ENCODE measurements at places on chromosomes 1 and 21.

DNA sequence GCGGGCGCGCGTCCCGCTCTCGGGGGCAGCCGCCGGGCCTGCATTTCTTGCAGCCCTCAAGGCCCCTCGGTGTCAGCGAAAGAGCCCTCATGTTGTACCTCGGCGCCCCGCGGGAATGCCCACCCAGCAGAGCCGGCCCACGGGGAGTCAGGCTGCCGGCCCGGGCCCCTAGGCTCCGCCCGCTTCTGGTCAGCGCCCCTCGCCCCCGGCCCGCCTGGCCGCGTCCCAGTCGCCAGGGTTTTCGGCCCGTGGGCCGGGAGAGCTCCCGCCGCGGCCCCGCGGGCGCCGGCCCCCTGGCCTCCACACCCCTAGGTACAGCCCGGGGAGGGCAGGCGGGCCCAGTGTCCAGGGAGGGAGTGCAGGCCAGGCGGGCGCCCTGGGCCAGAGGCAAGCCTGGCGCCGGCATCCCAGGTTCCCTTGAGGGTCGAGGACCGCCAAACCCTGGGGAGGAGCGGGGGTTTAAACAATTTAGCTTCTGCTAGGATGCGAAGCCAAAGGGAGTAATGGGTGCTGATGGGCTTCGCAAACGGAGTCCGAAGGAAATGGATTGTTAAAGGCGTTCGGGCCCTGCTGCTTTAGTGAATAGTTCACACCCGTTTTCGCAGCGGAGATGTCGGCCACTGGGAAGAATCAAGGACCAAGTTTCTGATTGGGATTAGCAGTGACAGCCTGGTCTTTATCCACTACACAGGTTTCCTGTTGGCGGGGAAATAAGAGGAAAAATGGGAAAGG lies 486 bp upstream of the KCNA3 start:
- DNase-seq, result peak; percentile 9

GRCh38 chr1:221449194-221449593 lies 292.7 kb downstream of the DUSP10 start:
- no peak for DNase-seq

- no peak for DNase-seq
These were observed 587 bp downstream of the SCNM1 start for GRCh38 chr1:151166505-151166956.

GRCh38 chr1:15362737-15363128 lies 47.0 kb upstream of the EFHD2 start:
- DNase-seq, result no peak

DNA sequence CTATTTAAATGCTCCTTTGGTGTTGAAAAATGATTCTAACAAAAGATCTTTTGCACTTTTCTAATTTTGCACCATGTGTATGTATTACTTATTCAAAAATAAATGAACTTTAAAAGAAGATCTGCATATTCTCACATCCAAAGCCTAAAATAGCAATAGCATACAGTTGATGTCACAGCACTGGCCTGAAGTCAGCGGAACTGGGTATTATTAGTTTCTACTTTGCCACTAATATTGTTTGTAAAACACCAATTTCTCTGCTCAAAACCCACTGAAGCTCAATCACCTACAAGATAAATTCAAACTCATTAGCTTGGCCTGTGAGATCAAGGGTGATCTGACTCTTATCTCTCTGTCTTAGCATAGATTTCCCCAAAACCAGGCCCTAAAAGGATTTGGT lies 34.5 kb upstream of the BCAR3 start:
- no peak for DNase-seq

DNA sequence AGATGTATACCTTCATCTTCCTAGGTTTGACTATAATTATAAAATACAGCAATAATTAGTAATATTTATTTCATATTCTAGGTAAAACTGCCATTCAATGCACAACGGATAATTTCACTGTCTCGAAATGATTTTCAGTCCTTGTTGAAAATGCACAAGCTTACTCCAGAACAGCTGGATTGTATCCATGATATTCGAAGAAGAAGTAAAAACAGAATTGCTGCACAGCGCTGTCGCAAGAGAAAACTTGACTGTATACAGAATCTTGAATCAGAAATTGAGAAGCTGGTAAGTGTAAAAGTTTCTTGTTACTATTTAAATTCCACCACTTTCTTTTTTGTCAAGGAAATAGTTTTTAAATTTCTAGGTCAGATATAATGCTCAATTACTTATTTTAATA lies 30.7 kb downstream of the BACH1 start:
- DNase-seq, result no peak

DNA sequence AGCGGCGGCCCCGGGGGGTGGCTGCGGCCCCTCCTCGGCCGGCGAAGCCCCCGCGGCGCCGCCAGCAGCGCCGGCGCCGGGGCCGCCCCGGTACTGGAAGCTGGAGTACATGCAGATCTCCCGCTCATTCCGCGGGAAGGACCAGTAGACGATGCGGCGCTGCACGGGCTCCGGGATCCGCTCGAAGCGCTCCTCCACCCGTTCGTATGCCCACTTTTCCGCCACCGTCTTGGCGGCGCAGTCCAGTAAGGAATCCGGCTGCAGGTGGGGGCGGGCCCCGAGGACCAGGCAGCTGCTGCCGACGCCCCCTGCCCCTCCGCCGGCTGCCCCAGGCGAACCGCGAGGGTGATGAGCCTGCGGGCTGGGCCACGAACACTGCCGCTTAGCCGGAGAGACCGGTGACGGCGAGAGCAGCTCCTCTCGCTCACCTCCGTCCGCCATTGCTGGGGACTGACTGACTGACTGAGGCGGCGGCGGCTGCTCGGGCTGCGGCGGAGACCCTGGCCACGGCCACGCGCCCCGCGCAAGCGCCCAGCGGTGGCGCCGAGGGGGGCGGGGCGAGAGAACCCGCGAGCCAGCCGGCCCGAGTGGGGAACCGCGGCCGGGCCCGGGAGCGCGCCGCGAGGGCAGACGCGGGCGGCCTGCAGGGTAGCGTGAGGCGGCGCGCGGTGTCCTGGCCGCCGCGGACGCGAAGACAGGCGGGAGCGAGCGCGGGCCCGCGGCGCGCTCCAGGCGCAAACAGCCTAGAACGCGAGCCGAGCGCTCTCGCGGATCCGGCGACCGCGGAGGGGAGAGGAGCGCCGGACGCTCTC lies at the start of gene ZSWIM5:
ZSWIM5 (minus strand) TSS at position 696 of the 812 bp plus-strand sequence; CDS start at position 441, 255 bp downstream.
- DNase-seq, result peak; percentile 79

- DNase-seq, result no peak
These were observed 7.2 kb upstream of the CDC73 start for GRCh38 chr1:193114485-193115095.

DNA sequence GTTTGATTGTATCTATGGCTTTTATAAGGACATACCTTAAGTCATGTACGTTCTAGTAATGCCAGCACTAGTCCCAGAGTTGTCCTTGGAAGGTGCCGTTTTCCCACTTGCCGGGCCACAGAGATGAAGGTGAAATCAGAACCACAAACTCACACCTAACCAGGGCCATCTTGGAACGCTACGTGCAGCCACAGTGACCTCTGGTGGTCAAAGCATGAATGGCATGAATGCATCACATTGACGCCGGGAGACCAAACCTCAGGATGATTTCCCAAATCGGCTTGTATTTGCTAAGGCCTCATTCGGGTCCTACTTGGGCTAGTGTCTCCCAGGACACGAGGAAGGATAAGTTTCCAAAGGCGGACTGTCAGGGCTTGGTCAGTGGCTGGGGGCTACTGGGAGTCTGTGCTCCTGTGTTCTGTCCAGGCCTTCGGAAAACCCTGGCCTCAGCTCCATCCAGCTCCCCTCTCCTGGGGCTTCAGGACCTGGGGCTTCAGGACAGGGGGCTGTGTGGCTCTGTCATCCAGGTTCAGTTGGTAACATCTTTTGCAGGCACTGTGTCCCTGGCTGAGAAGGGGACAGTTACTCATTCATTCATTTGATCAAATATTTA lies 260.5 kb downstream of the PRDM2 start:
- DNase-seq, result peak; percentile 71

- DNase-seq, result no peak
These were observed 351.6 kb upstream of the PLXNA2 start for GRCh38 chr1:208595745-208596144.

GRCh38 chr1:21891621-21892479 lies 45.3 kb downstream of the HSPG2 start:
- no peak for DNase-seq

DNA sequence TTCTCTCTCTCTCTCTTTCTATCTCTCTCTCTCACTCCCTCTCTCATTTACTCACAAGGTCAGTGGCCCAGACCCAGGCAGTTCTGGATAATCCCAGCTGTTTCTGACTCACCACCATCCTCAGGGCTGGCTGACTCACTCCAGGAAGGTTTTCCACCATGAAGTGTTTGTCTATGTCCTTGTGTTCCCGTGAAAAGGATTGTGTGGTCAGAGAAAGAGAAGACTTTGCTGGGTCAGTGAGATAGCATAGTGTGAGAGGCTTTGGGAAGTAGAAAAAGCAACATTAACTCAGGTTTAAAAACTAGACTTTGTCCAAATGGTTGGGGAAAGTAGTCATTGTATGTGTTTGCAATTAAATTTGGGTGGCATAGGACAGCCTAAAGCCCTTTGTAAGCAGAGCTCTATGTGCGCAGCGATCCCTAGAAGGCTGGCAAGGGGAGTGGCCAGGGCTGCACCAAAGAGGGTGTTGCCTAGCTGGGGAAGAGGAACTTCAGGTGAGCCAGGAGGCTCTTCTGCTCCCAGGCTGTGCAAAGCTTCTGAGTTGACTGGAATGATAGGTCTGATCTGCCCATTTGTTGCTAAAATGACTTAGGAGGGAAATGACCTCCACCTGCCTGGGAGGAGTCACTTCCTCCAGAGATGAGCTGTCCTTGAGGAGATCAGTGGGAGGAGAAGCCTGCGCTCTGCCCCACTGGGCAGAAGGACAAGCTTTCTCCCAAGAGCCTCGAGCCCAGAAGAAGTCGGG lies 4.9 kb upstream of the CAPN2 start:
- no peak for DNase-seq

GRCh38 chr1:223233019-223233409 lies 90.0 kb upstream of the TLR5 start:
- no peak for DNase-seq

GRCh38 chr1:182120411-182121258 lies 59.1 kb upstream of the ZNF648 start:
- no peak for DNase-seq

DNA sequence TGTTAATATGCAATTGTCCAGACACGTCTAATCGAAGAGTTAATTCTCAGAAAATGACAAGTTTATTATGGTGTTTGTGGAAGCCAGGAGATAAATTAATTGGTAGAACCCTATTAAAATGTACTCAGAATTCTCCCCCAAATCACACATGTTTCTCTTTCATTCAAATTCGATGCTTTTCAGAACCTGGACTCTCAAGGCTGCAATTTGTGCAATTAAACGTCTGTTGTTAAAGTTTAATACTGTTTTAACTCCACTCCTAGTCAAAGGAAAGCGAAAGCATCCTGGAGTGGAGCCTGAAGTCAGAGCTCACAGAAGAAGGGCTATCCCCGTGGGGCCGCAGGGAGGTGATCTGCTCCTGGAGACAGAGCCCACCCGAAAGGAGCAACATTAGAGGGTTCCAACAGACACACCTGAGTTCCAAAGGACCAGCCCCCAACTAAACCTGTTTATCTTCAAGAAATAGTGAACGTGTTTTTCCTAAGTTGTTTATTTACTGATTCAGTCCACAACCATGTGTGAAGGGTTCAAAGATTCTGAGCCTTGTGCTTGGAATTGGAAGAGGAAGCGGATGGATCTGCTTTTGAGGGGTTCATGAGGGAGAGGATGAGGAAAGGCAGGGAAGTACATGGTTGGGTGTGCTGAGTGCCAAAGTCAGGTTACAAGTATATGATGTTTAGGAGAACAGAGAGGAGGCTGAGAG lies 68.0 kb upstream of the AKT3 start:
- DNase-seq, result no peak

GRCh38 chr1:226995365-226996332 lies 55.6 kb downstream of the COQ8A start:
- DNase-seq, result no peak

- DNase-seq, result no peak
These were observed 838.2 kb upstream of the RGS18 start for GRCh38 chr1:191320062-191320461.

DNA sequence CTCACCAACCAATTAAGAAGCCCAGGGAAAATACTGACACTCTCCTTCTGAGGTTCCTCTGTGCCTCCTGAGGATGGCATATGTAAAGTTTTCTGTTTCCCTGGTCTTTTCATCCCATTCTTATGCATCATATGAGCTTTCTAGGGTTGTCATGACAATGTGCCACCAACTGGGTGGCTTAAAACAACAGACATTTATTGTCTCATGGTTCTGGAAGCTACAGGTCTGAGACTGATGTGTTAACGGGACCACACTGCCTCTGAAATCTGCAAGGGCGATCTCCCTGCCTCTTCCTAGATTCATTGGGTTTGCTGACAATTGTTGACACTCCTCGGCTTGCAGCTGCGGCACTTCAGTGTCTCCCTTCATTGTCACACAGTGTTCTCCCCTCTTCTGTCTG lies 308.4 kb downstream of the RGS7 start:
- DNase-seq, result no peak

DNA sequence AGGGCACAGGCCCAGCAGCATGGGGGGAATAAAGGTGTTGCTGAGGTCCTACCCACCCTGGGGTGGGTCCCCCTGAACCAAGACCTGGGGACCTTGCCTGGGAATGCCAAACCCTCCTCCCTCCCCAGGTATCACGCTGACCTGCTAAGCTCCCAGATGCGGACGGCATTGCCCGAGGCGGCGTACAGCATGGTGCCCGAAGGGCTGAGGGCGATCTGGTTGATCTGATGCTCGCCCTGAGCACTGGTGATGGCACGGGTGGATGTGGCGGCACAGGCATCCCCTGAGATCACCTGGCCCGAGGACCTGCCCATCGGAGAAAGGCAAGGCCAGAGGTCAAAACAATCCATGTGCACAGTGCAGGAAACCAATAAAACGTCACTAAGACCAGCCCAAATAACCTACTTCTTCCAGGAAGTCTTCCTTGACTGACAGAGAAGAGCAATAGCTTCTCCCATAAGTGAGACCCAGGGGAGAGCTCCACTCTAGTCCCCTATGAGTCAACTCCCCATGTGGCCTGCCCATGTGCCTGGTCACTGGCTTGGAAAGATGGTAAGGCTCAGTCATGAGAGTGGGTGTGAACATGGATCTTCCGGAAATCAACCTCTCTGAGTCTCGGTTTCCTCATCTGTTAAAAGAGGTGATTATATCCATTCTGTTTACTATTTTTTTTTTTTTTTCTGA lies 46.3 kb downstream of the KIF21B start:
- DNase-seq, result no peak

GRCh38 chr1:154342836-154343472 lies 17.6 kb downstream of the ATP8B2 start:
- peak; percentile 84 for DNase-seq

GRCh38 chr1:11761988-11762406 lies at the start of gene C1orf167:
Gene C1orf167 (plus strand): TSS chr1:11762193. CDS start chr1:11764401, 2,208 bp downstream.
- peak; percentile 60 for DNase-seq

DNA sequence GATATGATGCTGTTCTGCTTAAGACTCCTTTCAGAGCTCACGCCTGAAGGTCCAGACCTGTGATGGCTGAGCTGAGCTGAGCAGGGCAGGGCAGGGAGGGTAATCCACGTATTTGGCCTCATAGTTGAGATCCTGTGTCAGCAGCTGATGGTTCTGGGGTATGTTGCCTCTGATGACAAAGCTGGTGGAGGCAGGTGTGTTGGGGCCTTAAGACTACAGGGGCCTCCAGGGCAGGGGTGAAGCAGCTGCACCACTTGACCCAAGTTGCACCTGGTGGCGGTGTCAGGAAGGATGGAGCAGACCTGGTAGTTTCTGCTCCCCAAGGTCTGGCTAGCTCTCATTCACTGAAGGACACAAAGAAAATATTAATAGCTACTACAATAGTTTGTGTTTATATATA lies 57.0 kb downstream of the FCRL5 start:
- no peak for DNase-seq

Measured in CD4-positive, alpha-beta T cell treated with Interleukin-17A for 4 hours (primary cell).